WTC11 (cell line): ENCODE measurements at places on chromosomes 3 and 15. TPM values are rescaled to one million over a fixed set of nuclear protein-coding genes. Genes with fewer than 3 reads are reported as not detected.

DNA sequence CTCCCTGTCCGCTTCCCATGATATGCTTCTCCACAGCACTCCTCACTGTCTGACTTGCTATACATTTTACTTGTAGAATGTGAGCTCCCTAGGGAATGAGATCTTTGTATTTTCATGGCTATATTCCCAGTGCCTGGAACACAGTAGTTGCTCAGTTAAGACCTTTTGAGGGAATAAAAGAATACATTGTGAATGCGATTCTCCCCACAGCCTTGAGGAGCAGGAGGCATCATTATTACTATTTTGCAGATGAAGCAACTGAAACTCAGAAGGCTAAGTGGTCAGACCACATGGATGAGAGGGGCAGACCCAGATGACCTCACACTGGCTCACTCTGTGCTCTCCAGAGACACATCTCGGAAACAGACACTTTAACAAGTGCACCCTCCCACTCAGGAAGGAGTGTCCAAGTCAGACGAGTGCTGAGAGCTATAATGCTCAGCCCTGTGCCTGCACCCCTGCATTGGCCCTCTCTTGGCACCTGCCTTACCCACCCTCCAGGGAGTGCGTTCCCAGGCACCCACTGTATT is 46.8 kb downstream of the SST start:
- no peak for DNase-seq
- no peaks in the 10 kb centered on the region; the same call in 1 of the 2 replicates for H3K36me3 ChIP-seq
- H3K27ac ChIP-seq, result no peak overlapping the region
- peaks cover 51% of the 10 kb centered on the region for H3K4me1 ChIP-seq
- no peak overlapping the region for H3K4me3 ChIP-seq
- H3K27me3 ChIP-seq, result peaks cover 99% of the 10 kb centered on the region

GRCh38 chr3:4794798-4795197 is 184.4 kb upstream of the BHLHE40 start:
- no peaks in the 10 kb centered on the region for H3K4me1 ChIP-seq
- H3K27ac ChIP-seq, result no peak overlapping the region
- no peak for DNase-seq
- peaks cover 38% of the 10 kb centered on the region for H3K36me3 ChIP-seq

DNA sequence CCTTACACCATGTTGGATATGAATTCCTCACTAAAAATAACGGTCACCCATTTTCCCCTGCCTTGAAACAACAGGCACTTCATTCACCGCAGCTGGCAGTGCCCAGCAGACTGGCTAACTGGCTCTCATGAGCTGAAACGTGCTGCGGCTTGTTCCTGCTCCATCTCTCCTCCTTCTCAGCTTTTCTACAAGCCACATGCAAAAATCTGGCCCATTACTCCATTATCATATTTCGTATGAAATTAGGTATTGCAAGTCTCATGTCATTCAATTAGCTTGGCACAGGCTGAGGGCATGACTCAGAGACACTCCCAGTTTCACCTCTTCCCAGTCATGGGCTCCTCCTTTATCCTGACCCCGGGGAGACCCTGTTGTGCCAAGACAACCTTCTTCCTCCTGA is 60.0 kb downstream of the MAGEF1 start:
- H3K27me3 ChIP-seq, result peaks cover 4% of the 10 kb centered on the region
- H3K4me3 ChIP-seq, result no peak overlapping the region
- H3K36me3 ChIP-seq, result peaks cover 10% of the 10 kb centered on the region
- H3K27ac ChIP-seq, result no peak overlapping the region
- no peak for DNase-seq

DNA sequence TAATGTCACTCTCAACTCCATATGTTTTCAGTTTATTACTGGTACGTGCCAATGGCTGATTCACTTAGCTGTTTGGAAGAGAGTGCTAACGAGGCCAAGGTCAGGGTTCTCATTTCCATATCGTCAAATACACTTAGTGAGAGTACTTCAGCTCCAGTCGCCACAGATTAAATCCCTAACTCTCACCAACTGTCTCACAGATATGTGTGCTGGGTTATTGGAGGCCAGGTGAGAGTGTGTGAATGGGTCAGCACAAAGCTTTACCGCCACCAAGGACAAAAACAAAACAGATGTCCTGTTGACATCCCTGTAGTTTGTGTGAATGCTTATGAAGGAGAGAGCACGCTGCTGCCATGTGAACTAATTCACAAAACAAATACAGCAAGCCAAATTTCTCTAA is 133.5 kb upstream of the TBL1XR1 start:
- no peaks in the 10 kb centered on the region for H3K36me3 ChIP-seq
- DNase-seq, result no peak
- H3K4me3 ChIP-seq, result no peak overlapping the region
- H3K4me1 ChIP-seq, result 0 out of 2 replicates have a peak, but pooled peaks cover 2% of the 10 kb centered on the region

DNA sequence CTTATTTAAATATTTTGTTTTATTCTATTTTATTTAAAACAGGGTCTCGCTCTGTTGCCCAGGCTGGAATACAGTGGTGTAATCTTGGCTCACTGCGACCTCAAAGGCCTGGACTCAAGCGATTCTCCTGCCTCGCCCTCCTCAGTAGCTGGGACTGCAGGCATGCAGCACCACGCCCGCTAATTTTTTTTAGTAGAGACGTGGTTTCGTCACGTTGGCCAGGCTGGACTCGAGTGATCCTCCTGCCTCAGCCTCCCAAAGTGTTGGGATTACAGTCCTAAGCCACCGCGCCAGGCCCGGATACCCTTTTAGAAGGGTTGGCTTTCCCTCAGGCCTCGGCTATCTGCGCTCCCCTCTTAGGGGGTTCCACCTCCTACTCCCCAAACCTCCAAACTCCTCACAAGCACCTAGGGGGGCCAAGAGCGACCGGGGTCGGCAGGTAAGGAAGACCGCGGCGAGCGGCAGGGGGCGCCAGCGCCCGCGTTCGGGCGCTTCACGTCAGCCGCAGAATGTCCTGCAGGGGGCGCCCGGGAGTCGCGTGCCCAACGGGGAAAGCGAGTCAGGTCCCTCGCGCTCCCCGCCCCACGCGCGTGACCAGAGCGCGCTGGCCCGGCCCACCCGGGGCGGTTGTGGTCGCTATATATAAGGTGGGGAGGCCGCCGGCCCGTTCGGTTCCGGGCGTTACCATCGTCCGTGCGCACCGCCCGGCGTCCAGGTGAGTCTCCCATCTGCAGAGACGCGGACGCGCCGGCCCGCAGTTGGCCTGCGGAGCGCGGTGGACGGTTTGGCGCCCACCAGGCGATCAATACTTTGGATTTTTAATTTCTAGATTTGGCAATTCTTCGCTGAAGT is 51.8 kb upstream of the GATM start:
- no peak overlapping the region for H3K27ac ChIP-seq
- H3K4me1 ChIP-seq, result 0 out of 2 replicates have a peak, but pooled peaks cover 2% of the 10 kb centered on the region
- DNase-seq, result peak; percentile 82
- peaks cover 61% of the 10 kb centered on the region for H3K27me3 ChIP-seq
- peak overlapping the region; percentile 57 for H3K4me3 ChIP-seq

- DNase-seq, result no peak
- H3K27ac ChIP-seq, result no peak overlapping the region
Measured at GRCh38 chr15:47725906-47726305, 8.6 kb downstream of the SEMA6D start.

- peaks cover 8% of the 10 kb centered on the region for H3K4me1 ChIP-seq
- H3K27ac ChIP-seq, result no peak overlapping the region
- no peaks in the 10 kb centered on the region for H3K27me3 ChIP-seq
- H3K36me3 ChIP-seq, result no peaks in the 10 kb centered on the region
- DNase-seq, result no peak
Measured at GRCh38 chr3:71271596-71271995, 311.9 kb downstream of the FOXP1 start.

DNA sequence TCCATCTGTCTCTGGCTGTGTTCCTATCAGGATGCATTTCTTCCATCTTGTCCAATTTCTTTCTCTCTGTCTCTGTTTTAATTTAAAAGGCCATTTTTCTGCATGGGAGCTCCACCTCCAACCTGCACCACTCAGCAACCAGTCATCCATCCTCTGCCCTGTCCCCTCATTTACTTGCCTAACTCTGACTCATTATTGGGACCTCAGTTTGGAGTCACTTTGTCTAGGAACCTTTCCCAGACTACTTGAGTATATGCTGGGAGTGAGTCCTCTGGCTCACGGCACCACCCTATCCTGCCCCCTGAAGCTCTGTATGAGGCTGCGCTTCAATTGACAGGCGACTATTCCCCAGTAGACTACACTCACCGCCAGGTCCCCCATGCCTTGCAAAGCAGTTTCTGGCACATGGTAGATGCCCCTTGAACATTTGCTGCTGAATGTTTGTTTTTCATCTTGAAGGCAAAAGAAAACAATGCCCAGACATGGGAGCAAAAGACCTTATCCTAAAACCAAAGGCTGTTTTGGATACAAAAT is 513.3 kb upstream of the CFAP20DC start:
- H3K4me1 ChIP-seq, result no peaks in the 10 kb centered on the region
- H3K36me3 ChIP-seq, result no peaks in the 10 kb centered on the region
- H3K27me3 ChIP-seq, result no peaks in the 10 kb centered on the region
- DNase-seq, result no peak
- no peak overlapping the region for H3K27ac ChIP-seq

GRCh38 chr3:31661993-31662670 is 129.4 kb downstream of the STT3B start:
- no peak overlapping the region for H3K4me3 ChIP-seq
- H3K27ac ChIP-seq, result no peak overlapping the region
- peaks cover 39% of the 10 kb centered on the region for H3K36me3 ChIP-seq
- no peaks in the 10 kb centered on the region for H3K27me3 ChIP-seq
- no peak for DNase-seq

GRCh38 chr3:27186013-27186412 is 183.2 kb downstream of the NEK10 start:
- DNase-seq, result no peak
- no peak overlapping the region for H3K4me3 ChIP-seq
- H3K36me3 ChIP-seq, result no peaks in the 10 kb centered on the region
- H3K4me1 ChIP-seq, result peaks cover 5% of the 10 kb centered on the region; the same call in 1 of the 2 replicates

- H3K4me3 ChIP-seq, result no peak overlapping the region
- H3K27me3 ChIP-seq, result no peaks in the 10 kb centered on the region
- peaks cover 41% of the 10 kb centered on the region for H3K4me1 ChIP-seq
- H3K27ac ChIP-seq, result peak overlapping the region; percentile 88
- peaks cover 12% of the 10 kb centered on the region for H3K36me3 ChIP-seq
Measured at GRCh38 chr3:151232991-151233390, 30.0 kb upstream of the GPR171 start.

DNA sequence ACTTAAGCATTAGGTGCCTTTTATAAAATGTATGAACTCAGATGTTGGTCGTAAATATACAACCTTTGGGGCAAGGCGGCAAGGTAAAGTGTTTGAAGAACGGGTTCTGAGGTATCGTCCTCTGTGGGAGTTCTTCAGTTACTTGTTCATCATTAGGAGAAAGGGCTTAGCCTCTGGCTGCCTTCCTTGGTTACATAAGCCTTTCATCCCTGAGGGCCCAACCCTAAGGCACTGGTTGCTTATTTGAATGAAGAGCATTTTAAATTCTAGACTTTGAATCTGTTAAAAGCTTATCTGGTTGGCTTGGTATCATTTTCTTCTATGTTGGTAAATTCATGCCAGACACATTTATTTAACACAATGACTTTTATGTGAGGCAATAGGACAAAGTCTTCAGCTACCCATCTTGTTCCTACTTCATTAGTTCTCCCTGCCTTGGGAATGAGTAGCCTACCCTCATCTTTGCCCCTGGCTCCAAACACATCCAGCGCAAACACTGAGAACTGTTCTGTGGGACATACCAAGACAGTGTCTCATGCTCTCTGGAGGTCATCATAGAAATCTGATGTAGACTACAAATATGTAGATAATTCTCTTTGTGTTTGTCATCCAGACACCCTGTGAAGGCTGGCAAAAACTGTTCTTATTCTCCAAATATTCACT is 12.4 kb upstream of the CCDC80 start:
- peaks cover 3% of the 10 kb centered on the region for H3K4me1 ChIP-seq
- no peaks in the 10 kb centered on the region for H3K36me3 ChIP-seq
- H3K27ac ChIP-seq, result no peak overlapping the region
- H3K4me3 ChIP-seq, result no peak overlapping the region

DNA sequence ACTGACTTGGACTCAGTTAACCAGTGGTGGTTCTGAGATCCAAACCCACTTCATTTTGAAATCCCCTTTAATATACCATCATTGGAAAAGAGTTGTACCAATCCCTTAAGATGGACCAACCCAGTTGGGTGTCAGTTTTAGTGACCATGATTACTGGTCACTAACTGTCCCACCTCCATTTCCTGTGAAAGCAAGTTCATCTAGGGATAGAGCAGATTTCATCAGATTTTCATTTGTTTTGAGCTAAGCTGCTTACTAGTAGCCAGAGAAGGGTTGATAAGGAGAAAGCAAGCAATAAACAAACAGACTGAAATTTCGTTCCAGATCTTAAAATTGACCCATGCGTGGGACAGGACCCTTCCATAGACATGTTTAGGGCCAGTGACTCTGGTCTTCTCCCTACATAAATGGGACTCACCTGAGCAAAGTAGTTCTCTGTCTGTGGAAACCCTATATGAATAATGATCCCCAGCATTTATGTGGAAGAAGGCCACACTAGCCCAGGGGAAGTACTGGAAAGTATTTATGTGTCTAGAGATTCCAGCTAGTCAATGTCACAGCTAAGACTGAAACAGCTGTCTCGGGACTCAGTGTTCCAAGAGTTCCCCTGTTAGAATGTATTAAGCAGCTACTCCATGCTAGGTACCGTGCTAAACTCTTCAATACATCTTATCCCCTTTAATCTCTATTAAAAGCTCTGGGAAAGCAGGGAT is 196.0 kb upstream of the BCL6 start:
- no peaks in the 10 kb centered on the region; the same call in 1 of the 2 replicates for H3K27me3 ChIP-seq
- no peaks in the 10 kb centered on the region for H3K36me3 ChIP-seq
- no peak overlapping the region for H3K27ac ChIP-seq
- no peak overlapping the region for H3K4me3 ChIP-seq

GRCh38 chr3:51934139-51934850 is 7.4 kb downstream of the RRP9 start:
- H3K36me3 ChIP-seq, result peaks cover 52% of the 10 kb centered on the region
- no peak for DNase-seq
- no peak overlapping the region for H3K27ac ChIP-seq
- H3K4me3 ChIP-seq, result no peak overlapping the region
- no peaks in the 10 kb centered on the region for H3K27me3 ChIP-seq
- no peaks in the 10 kb centered on the region for H3K4me1 ChIP-seq

DNA sequence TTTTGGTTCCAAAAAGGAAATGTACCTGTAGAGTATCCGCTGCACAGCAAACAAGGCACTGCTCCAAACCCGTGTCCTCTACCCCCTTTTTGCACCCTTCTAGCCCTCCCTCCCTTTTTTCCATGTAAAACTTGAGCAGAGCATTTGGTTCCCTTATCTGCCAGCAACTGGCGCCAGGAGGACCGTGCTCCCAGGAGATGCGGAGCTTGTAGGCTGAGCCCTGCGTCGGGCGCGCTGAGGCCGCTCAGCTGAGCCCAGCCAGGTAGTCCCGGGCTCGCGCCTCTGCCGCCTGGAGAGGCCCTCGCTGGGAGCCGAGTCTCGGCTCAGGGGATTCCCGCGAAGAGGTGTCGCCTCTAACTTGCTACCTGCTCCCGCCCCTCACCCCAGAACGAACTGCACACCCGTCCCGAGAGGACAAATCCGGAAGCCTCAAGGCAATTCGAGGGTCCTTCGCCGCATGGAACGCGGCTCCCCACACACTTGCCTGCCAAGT is 575 bp downstream of the TRPM7 start:
- H3K4me3 ChIP-seq, result peak overlapping the region; percentile 97
- H3K36me3 ChIP-seq, result peaks cover 10% of the 10 kb centered on the region
- H3K27ac ChIP-seq, result peak overlapping the region; percentile 96
- peak; percentile 54 for DNase-seq
- H3K4me1 ChIP-seq, result peaks cover 27% of the 10 kb centered on the region

- H3K4me1 ChIP-seq, result peaks cover 12% of the 10 kb centered on the region
- no peak overlapping the region for H3K27ac ChIP-seq
- H3K4me3 ChIP-seq, result no peak overlapping the region
- no peaks in the 10 kb centered on the region for H3K27me3 ChIP-seq
Measured at GRCh38 chr15:49370782-49371181, 52.3 kb upstream of the FGF7 start.

MLF1 gene
- total RNA-seq, result 22.3 to 35.6 TPM (median 31.9 TPM) in 3 replicates

BTLA gene
- 0.14 to 0.37 TPM in 2 of 3 replicates, not detected in the other for total RNA-seq
